ENCODE measurements at places on chromosomes 16 and 17.

DNA sequence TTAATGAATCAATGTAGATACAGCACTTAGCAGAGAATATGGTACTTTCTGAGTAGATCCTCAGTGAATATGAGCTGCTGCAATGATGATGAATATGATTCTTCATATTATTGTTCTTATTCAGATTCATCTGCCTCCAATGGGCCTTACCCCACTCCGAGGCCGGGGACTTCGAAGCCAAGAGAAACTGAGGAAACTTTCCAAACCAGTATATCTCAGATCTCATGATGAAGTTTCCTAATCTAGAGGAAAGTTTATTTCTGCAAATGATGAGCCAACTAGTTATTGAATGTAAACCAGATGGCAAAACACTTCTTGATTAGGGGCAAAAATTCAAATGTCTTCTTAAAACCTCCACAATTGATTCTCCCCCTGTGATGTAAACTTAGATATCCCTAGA lies 23.3 kb downstream of the LYRM1 start:
- no peak for DNase-seq

GRCh38 chr16:68563631-68564381 lies 24.7 kb downstream of the ZFP90 start:
- no peak for DNase-seq

- no peak for DNase-seq
Measured at GRCh38 chr17:27549251-27549893, 81.6 kb upstream of the LGALS9 start.

GRCh38 chr16:66878067-66878466 lies 2.2 kb upstream of the PDP2 start:
- DNase-seq: no peak

DNA sequence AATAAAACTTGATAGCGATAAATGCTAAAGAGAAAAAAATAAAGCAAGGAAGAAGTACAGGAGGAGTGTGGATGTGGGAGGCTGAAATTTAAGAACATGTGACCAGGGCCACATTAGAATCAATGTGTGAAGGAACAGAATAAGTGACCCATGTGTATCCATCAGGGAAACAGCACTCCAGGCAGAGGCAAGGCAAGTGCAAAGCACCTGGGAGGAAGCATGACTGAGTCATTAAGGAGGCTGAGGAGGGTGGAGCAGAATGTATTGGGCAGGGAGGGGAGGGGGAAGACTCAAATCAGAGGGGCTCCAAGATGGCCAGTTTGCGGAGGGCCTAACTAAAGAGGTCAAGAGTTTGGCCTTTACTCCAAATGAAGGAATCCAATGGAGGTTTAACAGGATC lies 8.0 kb downstream of the CDR2 start:
- DNase-seq: no peak

DNA sequence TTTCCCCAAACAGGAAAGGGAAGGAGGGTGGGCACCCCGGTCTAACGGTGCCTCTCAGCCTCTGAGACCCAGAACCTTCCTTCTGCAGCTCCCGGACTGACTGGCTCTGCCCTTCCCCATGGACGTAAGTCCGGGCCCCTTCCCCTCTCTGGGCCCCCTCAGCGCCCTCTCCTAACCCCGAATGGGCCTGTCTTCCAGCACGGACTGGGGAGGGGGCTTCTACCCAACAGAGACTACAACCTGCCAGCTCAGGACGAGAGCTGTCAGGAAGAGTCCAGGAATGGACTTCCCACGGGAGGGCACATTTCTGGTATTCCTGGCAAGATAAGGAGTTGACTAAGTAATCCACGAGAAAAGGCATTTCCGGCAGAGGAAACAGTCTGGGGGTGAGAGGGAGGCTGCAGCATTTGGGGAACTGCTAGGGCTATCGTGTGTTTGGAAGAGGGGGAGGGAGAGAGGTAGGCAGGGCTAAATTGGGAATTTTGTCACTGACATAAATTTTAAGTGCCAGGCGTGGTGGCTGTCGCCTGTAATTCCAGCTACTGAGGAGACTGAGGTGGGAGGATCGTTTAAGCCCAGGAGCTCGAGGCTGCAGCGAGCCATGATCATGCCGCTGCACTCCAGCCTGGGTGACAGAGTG lies 12.1 kb upstream of the ALDOA start:
- DNase-seq: no peak

Data from glutamatergic neuron (in vitro differentiated cells).